ENCODE measurements at places on chromosomes 12 and 14.

GRCh38 chr12:116659771-116660481, 77.9 kb downstream of the SPRING1 start:
- DNase-seq, result no peak

DNA sequence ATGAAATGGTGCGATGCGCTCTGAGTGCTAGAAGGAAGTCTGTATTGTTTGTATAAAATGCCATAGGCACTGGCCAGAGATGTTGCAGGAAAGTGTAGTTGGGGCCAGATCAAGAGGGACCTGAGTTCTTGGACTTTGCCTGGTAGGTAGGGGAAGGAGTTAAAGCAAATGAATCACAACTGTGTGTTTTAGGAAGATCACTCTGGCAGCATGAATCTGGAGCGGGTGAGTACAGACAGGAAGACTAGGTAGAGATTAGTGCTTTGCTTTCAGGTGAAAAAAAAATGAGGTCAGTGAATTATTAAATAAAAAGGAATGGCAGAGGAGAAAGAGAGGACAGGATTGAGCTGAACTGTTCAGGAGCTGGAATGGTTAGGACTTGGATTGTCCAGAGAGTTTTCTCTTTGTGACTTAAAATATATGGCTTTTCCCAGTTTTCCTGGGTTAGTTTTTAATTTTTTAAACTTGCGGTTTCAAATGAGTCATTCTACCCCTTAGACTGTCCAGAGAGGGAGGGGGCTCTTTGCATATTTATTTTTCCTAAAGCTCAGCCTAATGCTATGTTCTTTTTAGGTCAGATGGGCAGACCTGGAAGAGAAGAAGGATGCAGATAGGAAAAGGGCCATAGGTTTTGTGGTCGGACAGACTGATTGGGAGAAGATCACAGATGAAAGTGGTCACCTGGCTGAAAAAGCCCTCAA, 41.1 kb downstream of the PROX2 start:
- no peak for DNase-seq

GRCh38 chr12:18296201-18296908, 35.0 kb downstream of the PIK3C2G start:
- DNase-seq, result no peak

DNA sequence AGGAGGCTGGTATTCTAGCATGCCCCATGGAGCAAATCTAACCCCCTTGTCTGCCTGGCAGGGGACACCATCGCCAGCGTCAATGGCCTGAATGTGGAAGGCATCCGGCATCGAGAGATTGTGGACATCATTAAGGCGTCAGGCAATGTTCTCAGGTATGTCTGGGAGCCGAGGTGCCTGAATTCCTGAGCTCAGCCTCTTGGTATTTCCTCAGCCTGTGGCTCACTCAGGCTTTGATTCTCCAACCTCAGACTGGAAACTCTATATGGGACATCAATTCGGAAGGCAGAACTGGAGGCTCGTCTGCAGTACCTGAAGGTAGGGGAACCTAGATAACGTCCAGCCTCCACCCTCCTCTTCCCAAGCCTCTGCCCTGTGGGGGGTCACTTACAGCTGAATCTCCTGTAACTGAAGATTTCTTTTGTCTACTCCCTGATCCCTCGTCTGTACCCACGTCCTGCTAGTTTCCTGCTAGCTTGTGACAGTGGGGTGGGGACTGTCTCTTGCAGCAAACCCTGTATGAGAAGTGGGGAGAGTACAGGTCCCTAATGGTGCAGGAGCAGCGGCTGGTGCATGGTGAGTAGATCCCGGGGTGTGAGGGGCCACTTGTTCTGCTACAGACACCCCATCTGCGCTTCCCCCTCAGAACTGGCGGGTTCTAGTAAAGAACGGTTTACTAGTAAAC, 7.0 kb downstream of the TAMALIN start:
- no peak for DNase-seq

DNA sequence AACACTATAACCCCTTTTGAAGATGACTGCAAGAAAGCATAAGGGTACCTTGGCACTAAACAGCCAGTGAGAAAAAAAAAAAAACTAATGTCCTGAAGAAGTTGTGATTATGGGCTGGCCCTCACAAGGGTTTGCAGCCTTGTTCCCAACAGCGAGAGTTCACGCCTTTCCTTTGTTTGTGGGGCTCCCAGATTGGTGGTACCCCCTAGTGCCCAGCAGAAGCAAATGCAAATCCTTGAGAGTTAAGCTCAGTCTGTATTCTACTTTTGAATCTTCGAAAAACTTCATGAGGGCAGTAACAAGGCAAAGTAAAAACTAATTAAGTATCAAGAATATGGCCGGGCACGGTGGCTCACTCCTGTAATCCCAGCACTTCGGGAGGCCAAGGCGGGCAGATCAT, 238.9 kb upstream of the LMO3 start:
- no peak for DNase-seq

GRCh38 chr14:54680651-54681050, 113.7 kb downstream of the SAMD4A start:
- no peak for DNase-seq

- DNase-seq, result no peak
Observed at GRCh38 chr14:64612021-64612380, 62.2 kb downstream of the PPP1R36 start.

DNA sequence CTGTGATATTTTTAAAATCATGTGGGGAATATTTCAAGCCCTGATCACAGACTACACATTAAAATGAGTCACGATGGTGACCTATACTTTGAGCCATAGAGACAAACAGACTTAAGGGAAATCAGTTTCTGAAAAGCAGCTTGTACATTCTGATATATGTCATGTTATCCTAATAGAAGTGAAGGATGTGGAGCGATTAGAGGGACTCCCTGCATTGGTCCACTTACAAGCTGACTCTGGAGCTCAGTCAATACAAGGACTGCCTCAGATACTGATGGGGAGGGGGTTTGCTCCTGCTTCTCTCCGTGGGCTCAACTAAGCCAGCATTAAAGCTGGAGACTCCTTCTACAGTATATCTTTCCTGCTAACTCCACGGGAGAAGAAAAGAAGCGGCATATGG, 173.5 kb downstream of the ALG10B start:
- no peak for DNase-seq

GRCh38 chr12:34405286-34406227, 383.3 kb downstream of the ALG10 start:
- DNase-seq, result no peak

GRCh38 chr14:99731547-99732435, 47.7 kb downstream of the CYP46A1 start:
- DNase-seq, result no peak

DNA sequence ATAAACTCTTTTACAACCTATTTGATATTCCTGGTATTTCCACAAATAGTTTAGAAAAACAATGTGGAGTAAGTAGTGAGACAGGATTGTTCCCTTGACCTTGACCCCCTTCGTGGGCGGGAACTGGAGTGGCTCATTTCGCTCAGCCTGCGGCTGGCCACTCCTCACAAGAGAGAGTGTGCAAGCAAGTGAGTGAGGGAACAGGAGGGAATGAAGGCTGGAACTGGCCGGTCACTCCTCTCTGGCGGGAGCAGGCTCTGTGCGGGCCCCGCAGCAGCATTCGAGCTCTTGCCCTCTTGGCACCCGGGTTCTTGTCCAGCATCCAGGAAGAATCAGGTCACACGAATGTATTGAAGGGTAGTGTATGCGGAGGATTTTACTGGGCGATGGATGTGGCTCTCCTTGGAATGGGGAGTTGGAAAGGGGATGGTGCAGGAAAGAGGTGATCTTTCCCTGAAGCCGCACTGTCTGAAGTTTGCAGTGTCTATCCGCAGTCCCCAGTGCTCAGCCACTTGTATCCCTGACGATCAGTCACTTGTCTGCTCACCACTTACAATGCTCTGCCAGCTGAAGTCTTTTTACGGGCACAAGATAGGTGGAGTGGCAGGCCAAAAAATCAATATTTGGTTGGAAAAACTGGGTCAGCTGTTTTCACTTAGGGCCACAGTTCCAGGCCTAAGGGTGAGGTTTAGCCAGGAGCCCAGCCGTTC, 28.0 kb upstream of the TXNRD1 start:
- no peak for DNase-seq

DNA sequence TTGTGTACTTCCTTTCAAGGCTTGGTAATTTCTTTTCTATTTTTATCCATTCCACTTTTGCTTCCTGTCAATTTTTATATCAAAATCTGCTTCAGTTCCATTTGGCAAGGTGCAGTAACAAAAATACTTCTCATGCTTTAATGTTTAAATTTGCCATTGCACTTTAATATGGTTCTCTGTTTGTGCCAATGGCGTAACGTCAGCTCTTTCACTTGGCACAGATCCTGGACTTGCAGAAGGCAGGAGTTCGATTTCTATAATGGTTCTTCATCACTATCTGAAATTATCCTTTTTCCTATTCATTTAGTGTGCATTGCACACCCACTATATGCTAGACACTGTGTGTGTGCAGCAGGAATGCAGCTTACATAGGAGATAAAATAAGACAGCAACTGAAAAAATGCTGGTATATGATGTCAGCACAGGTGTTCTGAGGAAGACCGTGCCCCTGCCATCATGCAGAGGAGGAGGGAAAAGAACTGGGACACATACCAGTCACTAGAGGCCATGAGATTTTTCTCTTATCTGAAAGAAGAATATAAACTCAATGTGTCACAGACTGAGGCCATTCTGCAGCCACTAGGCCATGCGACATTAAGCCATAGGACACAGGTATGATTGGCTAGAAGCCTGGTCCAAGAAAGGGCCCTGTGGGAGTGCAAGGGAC, 298.2 kb downstream of the RPAP3 start:
- DNase-seq, result no peak

DNA sequence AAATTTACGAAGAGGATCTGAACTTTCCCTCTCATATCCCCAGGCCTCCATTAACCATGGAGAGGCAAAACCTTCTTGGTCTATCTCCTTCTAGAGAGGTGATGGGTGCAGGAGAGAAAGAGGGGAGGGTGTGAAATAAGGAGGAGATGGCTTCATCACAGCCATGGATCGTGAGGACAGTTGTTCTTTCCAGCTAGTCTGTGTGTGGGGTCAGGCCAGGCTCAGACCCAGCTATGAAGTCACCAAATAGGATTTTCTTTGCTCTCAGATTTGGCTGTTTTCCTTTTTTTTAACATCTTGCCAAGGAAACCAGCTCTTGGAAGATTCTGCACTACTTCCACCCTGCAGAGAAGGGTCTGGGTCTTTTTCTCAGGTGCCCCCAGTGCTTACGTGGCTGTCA, 64.9 kb upstream of the FAM181A start:
- DNase-seq, result no peak

- no peak for DNase-seq
Observed at GRCh38 chr12:2641761-2642160, 153.0 kb upstream of the FKBP4 start.

DNA sequence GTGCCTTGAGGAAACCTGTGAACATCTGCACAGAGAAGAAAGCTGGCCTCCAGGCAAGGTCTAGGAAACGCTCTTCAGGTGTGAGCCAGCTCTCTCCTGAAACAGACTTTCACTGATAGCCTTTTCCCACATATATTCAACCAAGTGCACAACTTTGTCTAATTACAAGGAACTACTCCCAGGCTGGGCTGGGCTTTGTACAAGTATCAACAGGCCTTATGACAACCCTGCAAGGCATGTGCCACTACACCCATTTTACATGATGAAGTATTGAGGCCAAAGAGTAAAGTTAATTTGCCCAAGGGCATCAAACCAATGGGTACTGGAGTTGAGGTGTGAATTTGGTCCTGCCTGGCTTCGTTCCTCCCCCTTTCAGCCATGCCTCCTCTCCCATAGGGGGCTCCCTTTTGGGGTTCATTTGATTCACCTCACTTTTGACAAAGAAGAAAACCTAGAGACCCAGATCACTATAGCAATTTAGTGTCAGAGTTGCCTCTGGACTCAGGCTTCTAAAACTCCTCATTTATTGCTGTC, 2.1 kb downstream of the CSRP2 start:
- no peak for DNase-seq

DNA sequence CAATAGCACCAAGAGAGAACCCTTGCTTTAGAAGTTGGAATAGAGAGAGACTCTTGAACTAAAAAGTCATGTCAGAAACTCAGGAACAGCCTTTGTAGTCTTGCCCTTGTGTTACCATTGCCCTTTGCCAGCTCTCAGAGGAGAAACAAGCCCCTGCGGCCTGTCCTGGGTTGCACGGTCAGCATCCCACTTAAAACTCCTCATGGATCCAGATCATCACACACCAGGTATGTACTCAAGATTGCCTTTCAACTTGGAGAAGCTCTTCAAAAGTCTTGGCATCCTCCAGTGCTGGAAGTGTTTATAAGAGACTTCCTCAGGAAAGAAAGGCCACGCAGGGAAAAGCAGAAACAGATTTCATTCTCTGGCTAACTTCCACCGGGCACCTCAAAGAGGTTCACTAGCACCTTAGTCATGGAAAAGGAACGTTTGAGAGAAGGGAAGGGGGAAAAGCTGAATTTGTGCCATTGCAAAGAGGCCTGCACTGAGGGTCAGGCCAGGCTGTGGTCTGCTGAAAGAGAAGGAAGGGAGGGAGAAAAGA, 594.2 kb downstream of the MED13L start:
- no peak for DNase-seq

GRCh38 chr14:76727901-76728300, 33.4 kb upstream of the VASH1 start:
- no peak for DNase-seq

DNA sequence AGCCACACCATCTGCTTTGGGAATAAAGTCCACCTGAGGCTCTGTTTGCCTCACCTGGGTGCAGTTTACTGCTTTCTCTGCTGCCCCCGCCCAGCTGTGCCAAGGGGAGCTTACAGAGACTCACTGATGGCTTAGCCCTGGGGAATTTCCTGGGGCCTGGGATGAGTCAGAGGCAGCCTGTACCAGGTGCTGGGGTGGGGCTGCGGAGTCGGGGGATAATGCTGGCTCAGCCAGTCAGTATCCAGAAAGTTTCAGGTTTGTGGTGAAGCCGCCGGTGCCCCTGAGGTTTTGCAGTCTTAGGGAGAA, 22.3 kb downstream of the PLEKHG3 start:
- no peak for DNase-seq

GRCh38 chr14:63551332-63551731, 8.2 kb upstream of the PPP2R5E start:
- DNase-seq, result no peak

- DNase-seq, result no peak
Observed at GRCh38 chr14:58780185-58780584, 142.4 kb downstream of the DACT1 start.

DNA sequence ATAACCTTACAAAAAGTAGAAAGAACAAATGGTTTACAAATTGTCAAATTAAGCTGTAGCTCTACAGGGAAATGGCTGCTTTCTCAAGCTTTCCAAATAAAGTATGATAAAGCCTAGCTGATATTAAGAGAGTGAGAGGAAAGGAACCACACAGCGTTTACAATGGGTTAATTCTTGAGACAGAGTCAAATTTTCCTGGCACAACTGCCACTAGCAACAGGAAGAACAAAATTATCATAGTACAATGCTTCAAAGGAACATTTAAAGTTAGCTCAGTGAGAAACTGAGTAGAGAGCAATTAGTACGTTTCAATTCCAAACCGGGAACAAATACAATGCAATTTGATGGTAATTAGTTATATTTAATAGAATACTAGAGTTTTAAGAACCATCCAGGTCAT, 116.0 kb downstream of the PPP1R12A start:
- DNase-seq, result no peak

- DNase-seq, result no peak
Observed at GRCh38 chr12:27913999-27914614, 58.4 kb downstream of the PTHLH start.

Data from activated naive CD8-positive, alpha-beta T cell treated with anti-CD3 and anti-CD28 coated beads for 36 hours (primary cell).